A549 treated with DMSO at 1 μM for 4 hours (cell line): ENCODE measurements at places on chromosomes 13 and 19. TPM values are rescaled to one million over a fixed set of nuclear protein-coding genes. Genes with fewer than 3 reads are reported as not detected.

The TPGS1 gene
- 10.7 to 15.7 TPM (median 14.1 TPM) in 5 replicates for total RNA-seq

The TPP2 gene
- 12.0 to 20.2 TPM (median 17.2 TPM) in 5 replicates for total RNA-seq

The CDC42EP5 gene
- not detected in 5 replicates for total RNA-seq

The FBXL3 gene
- 15.3 to 19.7 TPM (median 17.3 TPM) in 5 replicates for total RNA-seq

The ZNF841 gene
- total RNA-seq: 1.7 to 2.8 TPM (median 2.3 TPM) in 5 replicates

The RXFP2 gene
- total RNA-seq: not detected in 5 replicates

The CLEC4M gene
- 0.06 TPM in 1 of 5 replicates, not detected in the others for total RNA-seq

The KLK3 gene
- not detected in 5 replicates for total RNA-seq
